ENCODE measurements at places on chromosomes 12 and 14.

GRCh38 chr12:65123435-65124063, 2.4 kb upstream of the WIF1 start:
- DNase-seq, result no peak

- no peak for DNase-seq
Measured at GRCh38 chr12:5488626-5488955, 56.7 kb downstream of the NTF3 start.

GRCh38 chr14:87052646-87053225, 940.2 kb downstream of the GALC start:
- no peak for DNase-seq

- peak; percentile 92 for DNase-seq
Measured at GRCh38 chr14:52950898-52951680, at the start of gene FERMT2. Gene FERMT2 (minus strand): TSS chr14:52951050. CDS start chr14:52950568, 482 bp downstream.

GRCh38 chr12:72295744-72296143, 23.6 kb downstream of the TRHDE start:
- no peak for DNase-seq

- DNase-seq, result no peak
Measured at GRCh38 chr12:76967181-76967885, 88.5 kb upstream of the CSRP2 start.

DNA sequence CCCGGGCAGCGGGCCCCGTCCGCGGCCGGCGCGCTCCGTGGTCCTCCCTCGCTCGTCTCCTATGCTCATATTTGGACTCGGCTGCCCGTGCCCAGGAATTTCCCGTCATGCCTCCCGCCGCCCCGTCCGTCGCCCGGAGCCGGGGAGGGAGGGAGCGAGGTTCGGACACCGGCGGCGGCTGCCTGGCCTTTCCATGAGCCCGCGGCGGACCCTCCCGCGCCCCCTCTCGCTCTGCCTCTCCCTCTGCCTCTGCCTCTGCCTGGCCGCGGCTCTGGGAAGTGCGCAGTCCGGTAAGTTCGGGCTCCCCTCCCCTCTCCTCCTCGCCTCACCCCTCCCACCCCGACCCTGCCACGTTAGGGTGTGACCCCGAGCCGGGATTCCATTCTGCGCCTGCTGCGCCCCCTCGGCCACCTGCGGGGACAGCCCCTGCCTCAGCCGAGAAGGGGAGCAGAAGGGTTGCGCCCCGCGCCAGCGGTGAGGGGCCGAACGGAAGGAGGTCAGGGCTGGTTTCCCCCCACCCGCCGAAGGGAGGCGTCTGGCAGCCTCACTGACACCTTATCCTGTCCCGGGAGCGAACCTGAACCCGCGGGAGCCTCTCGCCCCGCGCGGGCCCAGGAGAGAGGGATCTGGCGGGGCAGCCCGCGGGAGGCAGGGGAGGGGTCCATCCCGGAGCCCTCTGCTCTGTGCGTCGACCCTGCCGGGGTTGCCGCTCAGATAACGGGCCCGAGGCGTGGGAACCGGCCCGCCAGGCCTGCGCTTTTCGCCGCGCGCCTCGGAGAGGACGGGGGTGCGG, at the start of gene MSRB3:
TSS of gene MSRB3 (plus strand) at position 108 of the 793 bp plus-strand sequence. CDS start 29,897 bp downstream, outside the sequence.
- peak; percentile 85 for DNase-seq

DNA sequence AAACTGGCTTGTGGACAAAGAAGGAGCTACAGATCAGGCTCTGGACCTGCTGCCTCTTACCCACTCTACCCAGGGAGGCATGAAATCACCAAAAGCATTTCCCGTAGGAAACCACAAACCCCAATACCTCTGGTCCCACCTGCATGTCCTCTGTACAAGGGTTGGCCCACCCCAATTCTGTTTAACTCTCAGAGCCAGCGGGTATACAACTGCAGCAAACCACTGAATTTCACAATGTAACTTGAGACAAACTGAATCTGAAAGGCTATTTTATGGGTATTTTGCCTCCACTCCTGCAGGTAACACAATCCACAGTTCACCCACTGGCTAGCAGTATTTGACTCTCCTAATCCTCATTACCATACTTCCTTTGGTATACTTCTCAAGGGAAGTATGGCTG, 16.5 kb downstream of the SIX1 start:
- DNase-seq, result no peak

- DNase-seq, result no peak
Measured at GRCh38 chr14:27164139-27164538, 566.3 kb upstream of the NOVA1 start.

DNA sequence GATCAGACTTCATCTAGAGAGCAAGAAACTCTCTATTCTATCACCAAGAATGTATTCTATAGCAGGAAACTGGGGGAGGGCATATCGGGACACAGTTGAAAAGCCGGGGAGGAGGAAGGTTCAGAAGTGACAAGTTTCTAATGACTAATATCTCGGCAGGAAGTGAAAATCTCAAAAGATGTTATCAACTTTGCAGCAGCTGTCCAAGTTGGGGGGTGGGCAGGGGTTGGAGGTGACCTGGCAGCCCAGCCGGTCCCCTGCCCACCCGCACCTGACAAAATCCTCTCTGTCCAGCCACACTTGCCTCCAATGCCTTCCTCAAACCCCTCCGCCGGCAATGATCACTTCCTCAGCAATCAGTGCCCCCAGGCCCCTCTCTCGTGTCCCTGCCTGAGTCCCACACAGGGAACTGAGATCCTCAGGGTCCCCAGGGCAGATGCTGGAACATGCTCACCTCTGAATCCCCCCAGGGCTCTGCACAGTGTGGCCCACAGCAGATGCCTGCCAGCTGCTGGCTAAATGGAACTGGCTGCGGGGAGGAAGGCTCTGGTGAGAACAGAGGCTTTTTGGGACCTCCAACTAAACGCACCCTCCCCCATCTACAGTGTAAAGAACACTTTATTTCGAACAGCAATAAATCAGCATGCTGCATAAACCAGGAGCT, 43.9 kb downstream of the CCDC88C start:
- no peak for DNase-seq

DNA sequence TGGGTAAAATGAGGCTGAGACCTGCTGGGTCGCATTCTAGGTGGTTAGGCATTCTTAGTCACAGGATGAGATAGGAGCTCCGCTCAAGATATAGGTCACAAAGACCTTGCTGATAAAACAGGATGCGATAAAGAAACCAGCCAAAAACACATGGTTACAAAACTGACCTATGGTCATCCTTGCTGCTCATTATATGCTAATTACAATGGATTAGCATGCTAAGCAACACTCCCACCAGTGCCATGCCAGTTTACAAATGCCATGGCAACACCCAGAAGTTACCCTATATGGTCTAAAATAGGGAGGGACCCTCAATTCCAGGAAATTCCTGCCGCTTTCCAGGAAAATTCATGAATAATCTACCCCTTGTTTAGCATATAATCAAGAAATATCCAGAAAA, 132.4 kb downstream of the BRMS1L start:
- DNase-seq, result no peak

DNA sequence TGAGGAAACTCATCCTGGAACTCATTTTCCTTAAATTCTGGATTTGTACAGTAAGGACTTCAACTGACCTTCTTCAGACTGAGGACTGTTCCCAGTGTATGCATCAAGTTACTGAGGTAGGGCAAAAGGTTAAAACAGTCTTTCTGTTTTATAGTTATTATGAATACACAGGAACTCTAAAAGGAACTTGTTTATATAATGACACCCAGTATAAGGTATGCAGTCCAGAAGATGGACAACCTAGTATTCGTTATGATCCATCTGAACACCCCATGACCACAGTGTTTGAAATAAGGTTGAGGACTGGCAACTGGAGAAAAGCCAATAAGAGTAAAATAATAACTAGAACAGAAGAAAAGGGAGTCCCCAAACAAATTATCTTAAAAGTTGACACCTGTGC, 779.9 kb upstream of the TMEM132C start:
- DNase-seq, result no peak

DNA sequence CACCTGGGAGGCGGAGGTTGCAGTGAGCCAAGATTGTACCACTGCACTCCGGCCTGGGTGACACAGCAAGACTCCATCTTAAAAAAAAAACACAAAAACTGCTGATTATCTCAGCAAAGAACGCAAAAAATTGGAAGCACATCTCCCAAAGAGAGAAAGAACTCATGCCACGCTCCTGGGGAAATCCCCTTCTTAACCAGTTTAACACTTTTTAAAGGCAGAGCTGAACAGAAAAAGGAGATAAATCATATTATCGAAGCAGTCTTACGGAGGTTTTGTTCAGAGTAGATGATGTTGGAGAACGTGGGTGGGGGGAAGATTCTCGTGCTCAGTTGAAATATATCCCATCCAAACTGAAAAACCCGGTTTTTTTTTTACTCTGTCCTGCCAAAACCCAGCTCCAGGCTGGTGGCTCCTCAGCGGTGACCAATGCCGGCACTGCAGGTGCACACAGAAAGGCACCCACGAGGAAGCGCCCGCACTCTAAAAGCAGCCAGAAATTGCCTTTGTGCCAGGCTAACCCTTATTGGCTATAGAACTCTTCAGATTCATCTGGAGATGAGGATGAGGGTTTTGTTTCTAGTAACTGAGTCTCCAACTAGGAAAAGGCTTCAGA, 100.2 kb upstream of the PARP11 start:
- no peak for DNase-seq

DNA sequence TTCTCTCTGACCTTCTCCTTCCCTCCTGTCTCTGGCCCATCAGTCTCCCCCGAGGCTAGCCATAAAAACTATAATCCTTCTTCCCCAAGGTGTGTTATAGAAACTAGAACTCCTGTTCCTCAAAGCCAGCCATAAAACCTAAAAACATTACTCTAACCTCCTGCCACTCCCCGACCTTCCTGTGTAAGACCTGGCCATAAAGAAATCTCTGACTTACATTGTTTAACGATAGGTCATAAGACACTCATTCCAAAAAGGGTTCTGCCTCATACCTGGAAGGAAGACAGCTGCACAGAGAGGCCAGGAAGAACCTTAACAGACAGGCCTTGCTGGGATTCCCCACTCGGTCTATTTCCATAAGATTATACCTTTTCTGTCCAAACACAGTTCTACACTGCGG, 70.9 kb upstream of the EEA1 start:
- no peak for DNase-seq

DNA sequence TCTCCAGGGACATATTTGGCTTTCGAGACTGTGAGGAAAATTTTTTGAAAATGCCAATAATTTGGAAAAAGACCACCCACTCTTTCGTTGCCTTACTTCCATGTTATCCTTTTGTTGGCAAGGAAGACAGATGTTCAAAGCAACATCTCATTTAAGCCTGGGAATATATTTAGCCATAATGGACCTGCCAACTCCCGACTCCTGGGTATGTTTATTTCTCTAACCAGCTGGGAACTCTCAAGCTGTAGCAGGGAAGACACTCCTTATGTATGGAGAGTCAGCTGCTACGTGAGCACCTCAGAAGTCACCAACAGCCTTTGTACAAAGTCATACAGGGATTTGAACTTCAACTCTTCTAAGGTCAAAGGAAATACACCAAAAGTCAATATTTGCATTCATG, 96.5 kb upstream of the DAAM1 start:
- DNase-seq, result no peak

- no peak for DNase-seq
Measured at GRCh38 chr14:67943947-67944346, 124.4 kb downstream of the RAD51B start.

GRCh38 chr12:108333898-108334699, 5.0 kb downstream of the CMKLR1 start:
- no peak for DNase-seq

DNA sequence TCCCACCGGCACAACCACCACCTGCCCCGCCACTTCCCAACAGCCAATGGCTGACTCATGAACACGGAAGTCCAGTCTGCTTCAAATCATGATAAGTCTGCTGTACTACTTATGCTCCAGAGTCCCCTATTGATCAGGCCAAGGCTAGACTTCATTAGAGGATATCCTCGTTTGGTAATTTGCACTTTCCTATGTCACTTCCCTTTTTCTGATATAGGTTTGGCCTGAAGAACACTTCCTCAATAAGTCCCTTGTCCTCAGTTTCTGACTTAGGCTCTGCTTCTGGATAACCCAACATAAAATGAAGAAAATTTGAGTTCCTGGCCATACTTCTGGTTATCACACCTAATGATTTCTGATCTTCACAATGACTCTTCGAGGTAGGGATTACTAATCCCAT, 45.3 kb downstream of the IFNG-AS1 start:
- DNase-seq, result no peak

- DNase-seq, result no peak
Measured at GRCh38 chr14:88256997-88257950, 65.8 kb downstream of the KCNK10 start.

DNA sequence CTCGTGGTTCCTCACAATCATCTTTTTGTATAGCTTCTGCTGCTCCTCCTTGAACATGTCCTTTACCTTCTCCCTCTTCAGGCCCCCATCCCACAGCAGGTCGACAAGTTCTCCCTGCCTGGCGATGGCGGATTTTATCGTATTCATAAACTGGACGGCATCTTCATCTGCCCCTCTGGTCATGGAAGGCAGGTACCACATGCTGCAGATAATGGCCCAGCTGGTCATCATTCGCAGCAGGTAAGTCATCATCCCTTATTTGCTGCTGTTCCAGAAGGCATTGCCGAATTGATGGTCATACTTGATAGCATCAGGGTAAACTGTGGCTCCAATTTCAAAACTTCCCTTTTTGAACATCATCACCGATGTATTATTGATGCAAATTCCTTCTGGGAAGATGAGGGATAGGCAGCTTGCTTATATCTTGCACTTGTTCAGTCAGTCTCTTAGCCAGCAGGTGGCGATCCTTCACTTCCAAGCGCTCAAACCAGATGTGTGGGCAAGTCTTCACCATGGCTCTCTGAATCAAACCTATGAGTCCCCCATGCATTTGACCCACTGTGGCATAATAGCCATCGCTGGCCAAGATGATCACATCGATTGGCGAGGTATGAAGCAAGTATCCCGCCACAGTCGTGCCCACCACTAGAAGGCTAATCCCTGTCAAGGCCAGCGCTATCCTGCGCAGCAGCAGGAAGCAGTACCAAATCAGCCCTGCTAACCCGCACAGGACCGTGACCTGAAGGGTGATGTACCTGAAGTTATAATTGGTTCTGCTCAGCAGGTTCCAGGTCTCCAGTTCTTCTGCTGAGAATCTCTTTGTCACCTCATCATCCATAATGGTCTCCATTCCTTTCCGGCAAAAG, 381.5 kb upstream of the STXBP6 start:
- no peak for DNase-seq

GRCh38 chr12:95653771-95654546, 102.7 kb upstream of the USP44 start:
- no peak for DNase-seq

- DNase-seq, result no peak
Measured at GRCh38 chr12:38166225-38166624, 150.3 kb upstream of the ALG10B start.

- no peak for DNase-seq
Measured at GRCh38 chr12:114123108-114123507, 157.0 kb upstream of the RBM19 start.

DNA sequence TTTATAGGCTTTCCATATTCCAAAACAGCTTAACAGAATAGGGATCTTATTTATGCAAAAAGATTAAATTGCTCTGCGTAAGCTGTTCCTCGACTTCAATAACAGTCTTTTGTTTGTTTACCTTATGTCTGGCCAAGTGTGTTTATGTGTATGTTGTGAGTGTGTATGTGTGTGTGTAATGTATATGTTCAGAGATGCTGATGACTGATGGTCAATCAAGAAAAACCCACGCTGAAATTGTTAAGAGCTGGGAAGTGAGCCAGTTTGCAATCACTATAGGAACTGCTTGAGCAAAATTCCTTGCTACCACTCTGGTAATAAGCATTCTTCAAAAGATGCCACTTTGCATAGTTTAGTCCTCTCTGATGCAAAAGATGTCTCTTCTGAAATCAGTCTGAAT, 59.6 kb downstream of the PRKD1 start:
- no peak for DNase-seq

- DNase-seq, result no peak
Measured at GRCh38 chr12:25186788-25187402, 8.1 kb downstream of the DNAI7 start.

GRCh38 chr12:89454080-89454848, 70.3 kb downstream of the GALNT4 start:
- no peak for DNase-seq

- DNase-seq, result peak; percentile 69
Measured at GRCh38 chr12:6199531-6200255, 507 bp upstream of the CD9 start.

All from heart right ventricle (tissue), 16 donors.